Cardiac septum (tissue), 1 donor: ENCODE measurements at places on chromosomes 2 and 18.

DNA sequence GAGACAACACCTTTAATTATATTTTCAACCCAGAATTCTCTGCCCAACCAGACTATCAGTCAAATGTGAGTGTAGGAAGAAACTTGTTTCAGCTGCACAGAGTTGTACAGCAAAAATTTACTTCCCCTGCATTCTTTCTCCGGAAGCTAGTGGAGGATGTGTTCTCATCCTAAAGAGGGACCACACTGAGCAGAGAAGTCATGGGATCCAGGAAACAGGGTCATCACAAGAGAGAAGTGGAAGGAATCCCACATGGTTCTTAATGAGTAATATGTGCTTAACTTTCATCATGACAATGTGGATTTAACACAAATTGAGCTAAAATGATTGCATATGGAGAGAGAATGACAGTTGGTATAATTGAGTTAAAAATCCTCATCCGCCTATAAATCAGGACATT is 78.2 kb downstream of the INPP4A start:
- DNase-seq, result no peak

- no peak for DNase-seq
Observed at GRCh38 chr2:42360493-42360889, 526 bp downstream of the COX7A2L start.

- DNase-seq, result no peak
Observed at GRCh38 chr2:165905854-165906253, 47.7 kb downstream of the TTC21B start.

- DNase-seq, result no peak
Observed at GRCh38 chr2:144479138-144479537, 40.8 kb downstream of the ZEB2 start.

DNA sequence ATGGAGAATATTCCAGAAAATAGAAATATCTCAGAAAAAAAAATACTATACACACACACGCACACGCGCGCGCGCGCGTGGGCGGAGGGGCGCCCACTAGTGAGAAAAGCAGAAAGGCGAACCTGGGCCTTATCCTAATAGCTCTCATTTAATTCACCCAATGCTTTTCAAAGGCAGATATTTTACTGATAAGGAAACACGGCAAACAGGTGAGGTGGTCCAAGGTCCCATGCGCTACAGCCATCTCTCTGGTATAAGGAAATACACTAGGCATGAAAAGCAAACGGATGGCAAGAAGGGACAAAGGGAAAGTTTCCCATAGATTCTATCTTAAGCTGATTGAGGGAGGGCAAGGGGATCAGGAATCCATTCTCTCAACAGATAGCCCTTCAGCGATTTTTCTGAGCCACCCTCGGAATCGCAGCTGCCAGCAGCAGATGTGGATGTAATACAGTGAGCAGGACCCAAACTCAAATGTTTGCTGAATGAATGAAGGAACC is 136.7 kb downstream of the TMEM247 start:
- DNase-seq, result no peak

GRCh38 chr2:24720310-24720709 is 72.9 kb downstream of the PTRHD1 start:
- DNase-seq, result no peak

DNA sequence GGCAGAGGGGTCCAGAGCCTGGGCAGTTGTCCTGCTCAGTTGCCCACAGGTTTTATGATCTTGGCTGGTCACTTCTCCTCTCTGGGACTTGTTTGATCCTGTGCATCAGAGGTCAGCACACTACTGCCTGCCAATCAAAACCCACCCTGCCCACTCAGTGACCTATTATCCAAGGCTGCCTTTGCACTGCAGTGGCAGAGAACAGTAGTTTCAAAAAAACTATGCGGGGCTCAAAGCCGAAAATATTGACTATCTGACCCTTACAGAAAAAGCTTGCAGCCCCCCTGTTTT is 218.2 kb downstream of the CYP26B1 start:
- no peak for DNase-seq

DNA sequence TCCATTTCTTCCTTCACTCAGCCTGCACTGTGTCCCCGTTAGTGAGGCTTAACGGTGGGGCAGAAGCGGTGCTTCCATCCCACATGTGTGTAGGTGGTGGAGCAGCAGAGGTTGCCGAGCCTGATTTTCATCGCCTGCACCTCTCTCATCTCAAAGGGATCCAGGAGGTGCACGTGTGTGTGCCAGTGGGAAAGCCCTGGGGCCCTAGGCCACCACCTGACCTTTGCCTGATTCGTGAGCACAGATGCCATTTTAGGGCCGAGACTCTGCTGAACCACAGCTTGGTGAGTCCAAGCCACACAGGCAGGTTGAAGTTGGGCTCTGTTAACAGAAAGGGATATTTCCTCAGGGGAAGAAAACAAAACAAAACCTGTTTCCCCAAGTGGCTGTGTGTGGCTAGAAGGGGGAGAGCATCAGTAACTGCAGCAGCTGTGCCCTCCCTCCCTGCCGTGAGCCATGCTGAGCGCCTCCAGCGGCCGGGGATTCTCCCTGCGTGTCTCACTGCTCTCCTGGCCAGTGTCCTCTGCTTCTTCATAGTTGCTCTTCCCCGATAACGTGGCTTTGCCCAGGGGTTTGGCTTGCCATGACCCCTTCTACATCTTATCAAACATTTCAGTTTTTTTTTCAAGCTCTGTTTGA is 81.5 kb downstream of the MAPRE2 start:
- DNase-seq, result no peak

GRCh38 chr2:240387669-240388358 is 47.6 kb upstream of the GPC1 start:
- DNase-seq, result peak; percentile 79

DNA sequence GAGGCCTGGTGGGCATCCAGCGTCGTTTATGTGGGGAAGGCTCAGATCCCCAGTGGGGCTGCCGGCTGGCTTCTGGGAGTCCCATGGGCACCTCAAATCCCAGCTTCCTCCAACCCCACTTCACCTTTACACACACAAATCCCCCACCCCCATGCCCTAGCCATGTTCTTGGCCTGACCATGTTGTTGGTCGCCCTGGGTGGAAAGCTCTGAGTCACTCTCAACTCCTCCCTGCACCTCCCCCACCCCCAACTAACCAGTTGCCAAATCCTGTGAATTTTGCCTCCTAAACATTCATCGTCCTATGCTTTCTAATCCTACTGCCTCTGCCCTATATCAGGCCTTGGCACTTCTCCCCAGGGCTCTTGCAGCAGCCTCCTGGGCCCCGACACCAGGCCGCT is 6.4 kb downstream of the TNS1 start:
- DNase-seq, result no peak

- DNase-seq, result no peak
Observed at GRCh38 chr18:56298935-56299334, 339.5 kb downstream of the TXNL1 start.

DNA sequence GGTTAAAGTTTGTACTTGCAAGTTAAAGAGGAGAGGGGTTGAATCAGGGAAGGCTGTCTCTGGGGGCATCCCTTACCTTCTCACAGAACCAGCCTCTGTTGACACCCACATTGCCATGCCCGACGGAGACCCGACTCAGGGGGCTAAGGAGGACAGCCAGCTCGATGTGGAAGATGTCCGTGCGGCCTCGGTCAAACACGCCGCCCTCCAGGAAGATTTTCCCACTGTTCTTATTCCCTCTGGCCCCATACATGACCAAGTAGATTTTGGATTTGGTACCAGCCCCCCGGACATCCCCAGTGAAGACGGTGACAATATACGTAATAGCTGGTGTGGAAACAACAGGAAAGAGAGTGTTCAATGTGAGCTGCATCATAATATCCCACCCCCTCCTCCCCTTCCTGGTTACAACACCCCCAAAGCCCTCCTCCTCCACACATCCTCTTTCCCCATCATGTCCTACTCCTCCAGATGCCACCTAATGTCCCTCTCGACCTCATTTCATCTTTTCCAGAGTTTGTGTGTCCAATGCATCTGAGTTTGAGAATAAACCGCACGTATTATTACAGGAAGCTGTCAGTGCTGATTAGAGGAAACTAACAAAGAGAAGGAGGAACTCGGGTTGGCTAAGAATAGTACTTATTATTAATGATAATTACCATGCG is 55.7 kb downstream of the LOXHD1 start:
- DNase-seq, result no peak

GRCh38 chr2:109279243-109279860 is 150.3 kb downstream of the SH3RF3 start:
- DNase-seq, result no peak

- no peak for DNase-seq
Observed at GRCh38 chr18:62420151-62420512, 95.0 kb downstream of the TNFRSF11A start.

GRCh38 chr2:62303788-62304187 is 107.9 kb downstream of the B3GNT2 start:
- DNase-seq, result no peak

GRCh38 chr2:95079199-95079683 is 42.4 kb downstream of the MRPS5 start:
- no peak for DNase-seq

GRCh38 chr2:119068154-119068725 is 90.3 kb downstream of the C1QL2 start:
- DNase-seq, result no peak

GRCh38 chr2:23719716-23720115 is 207.2 kb downstream of the ATAD2B start:
- DNase-seq, result no peak

- no peak for DNase-seq
Observed at GRCh38 chr2:159863526-159864160, 65.6 kb upstream of the CD302 start.

DNA sequence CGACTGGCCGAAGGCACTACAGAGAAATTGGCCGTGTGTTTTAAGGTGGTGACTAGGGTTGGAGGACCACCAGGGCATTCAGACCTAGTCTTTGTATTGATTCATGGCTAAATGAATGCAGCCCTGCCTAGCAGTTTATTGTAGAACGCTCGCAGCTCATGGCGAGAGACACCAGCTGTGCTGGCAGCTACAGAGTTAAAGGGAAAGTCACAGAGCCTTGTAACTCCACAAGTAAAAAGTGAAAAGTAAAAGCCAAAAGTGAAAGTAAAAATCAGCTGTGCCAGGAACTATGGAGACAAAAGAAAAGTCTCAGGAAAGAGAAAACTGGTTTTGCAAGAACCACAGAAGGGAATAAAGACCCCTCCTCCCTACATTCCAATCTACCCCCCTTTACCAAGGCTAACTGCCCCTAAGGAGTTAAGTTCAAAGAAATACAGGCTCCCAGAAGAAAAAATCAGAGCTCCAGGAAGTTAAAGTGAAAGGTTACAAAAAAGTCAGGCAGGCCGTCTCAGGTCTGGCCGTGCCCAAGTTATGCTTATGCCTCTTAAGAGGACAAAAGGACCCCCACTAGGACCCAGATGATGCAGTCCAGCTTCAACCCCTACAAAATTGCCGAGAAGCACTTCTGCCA is 46.4 kb upstream of the SELENOI start:
- DNase-seq, result no peak

GRCh38 chr2:172182624-172183023 is 79.9 kb upstream of the DLX2 start:
- DNase-seq, result no peak

DNA sequence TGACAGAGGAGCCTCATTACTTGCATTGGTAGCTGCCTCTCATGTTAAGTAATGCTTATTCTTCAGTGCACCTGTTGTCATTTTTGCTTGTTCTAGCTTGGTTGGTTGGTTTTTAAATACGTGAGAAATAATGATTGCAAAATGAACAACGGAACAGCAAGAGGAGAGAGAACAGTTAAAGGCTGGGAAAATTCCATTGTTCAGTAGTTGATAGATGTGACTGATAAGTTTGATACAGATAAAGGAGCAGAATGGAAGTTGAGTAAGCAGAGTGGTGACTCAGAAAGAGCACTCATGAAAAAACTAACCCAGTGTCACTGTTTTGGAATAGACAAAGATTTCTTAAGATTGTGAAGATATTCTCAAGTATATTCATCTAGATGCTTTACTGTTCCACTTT is 50.5 kb downstream of the MTA3 start:
- no peak for DNase-seq

DNA sequence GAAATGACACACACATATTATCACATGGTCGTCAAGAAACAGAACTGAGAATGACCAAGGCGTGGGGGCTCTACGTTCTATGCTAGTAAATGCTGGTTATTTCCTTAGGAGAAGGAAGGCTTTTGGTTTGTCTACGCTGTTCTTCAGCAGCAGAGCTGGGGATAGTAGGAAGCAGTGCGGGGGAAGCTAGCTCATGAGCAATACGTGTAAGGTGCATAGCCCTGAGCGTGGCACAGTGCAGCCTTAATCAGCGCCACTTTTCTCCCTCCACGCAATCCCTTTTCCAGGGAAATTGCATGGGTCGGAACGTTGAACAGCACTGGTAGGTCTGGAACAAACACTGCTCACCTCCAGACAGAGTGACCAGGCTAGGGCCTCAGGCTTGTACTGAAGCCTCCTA is 199.6 kb upstream of the FBXO11 start:
- no peak for DNase-seq
